ENCODE measurements at places on chromosomes 4 and X.

- no peak for DNase-seq
Observed at GRCh38 chrX:100812216-100813158, 7.7 kb upstream of the CSTF2 start.

- DNase-seq = peak; percentile 27
Observed at GRCh38 chr4:176001151-176002006, 64.3 kb upstream of the WDR17 start.

DNA sequence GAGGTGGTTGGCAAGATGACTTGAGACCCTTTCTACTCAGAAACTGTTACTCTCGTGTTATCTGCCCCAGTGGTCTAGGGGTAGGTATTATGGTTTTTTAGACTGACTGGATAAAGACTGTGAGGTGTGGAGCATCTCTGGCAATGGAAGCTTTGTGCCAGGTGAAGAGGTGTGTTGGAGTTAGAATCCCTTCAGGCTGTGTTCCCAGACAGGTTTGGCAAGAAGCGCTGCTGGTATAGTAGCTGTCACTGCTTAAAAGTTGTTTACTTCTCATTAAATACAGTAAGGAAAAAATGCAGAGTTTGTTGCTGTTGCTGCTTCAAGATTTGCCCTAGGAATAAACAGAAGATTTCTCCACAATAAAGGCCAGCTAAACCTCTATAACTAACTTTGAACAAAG, 35.3 kb downstream of the AREG start:
- no peak for DNase-seq

- DNase-seq = peak; percentile 49
Observed at GRCh38 chr4:151031831-151032605, 16.9 kb upstream of the LRBA start.

GRCh38 chr4:123350726-123351125, 45.9 kb upstream of the SPRY1 start:
- no peak for DNase-seq

GRCh38 chrX:133380711-133381619, 34.3 kb downstream of the GPC4 start:
- peak; percentile 35 for DNase-seq

- DNase-seq = no peak
Observed at GRCh38 chrX:42129022-42129940, 205.9 kb upstream of the CASK start.

DNA sequence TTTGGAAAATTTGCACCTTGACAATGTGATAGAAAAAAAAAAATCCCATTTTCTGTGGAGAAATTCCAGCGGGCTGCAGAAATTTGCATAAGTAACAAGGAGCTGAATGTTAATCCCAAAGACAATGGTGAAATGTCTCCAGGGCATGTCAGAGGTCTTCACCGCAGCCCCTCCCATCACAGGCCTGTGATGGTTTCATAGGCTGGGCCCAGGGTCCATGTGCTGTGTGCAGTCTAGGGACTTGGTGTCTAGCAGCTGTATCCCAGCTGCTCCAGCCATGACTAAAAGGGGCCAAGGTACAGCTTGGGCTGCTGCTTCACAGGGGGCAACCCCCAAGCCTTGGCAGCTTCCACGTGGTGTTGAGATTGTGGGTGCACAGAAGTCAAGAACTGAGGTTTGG, 85.2 kb downstream of the ADGRA3 start:
- DNase-seq = no peak

DNA sequence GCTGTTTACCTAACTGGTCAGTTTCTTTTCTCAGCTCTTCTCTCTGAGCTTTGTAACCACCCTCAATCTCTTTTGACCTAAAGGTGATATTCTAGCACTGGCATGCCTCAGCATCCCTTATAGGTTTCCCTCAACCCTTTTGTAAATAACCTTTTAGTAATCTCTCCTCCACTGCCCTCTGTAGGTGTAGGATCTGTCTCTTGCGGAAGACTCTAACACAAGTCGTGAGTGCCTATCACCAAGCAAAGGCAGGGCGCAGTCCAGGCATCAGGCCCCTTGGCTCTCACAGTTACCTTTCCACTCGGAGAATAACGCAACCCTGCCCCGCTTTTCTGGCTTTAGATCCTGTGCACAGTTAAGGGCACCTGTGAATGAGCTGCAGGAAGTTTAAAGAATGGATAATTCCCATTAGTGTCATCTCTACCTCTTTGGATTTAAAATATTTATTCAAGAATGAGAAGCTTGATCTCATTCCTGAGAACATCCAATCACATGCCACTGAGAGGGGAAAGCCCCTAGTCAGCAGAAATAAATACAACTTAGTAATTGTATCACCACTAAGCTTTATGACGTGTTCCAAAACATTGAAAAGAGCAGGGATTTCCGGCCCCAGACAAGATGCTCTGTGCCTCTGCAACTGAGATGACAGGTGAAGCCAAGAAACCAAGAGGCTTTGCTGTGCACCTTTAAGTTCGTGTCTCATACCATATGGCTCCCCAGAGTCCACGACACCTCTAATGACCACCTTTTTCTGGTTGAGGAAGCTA, 58.8 kb downstream of the SPINK2 start:
- no peak for DNase-seq

GRCh38 chr4:139763672-139764071, 98.1 kb downstream of the MGST2 start:
- no peak for DNase-seq

DNA sequence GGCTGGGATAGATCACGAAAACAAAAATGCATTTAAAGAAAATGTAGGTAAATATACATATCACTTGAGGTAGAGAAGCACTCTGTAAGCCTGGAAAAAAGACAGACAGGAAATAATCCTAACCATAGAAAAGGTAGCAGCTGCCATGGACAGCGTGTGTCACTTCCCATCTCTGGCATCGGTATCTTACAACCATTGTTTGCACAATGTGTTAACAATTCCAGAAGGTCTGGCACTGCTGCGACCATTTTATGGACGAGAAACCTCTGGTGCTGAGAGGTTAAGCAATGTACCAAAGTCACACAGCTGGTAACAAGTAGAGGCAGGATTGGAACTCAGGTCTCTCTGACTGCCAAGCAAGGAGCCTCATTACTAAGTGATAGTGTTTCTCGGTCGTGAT, 1.7 kb upstream of the MTNR1A start:
- no peak for DNase-seq

- DNase-seq = no peak
Observed at GRCh38 chr4:158625544-158625943, 46.1 kb downstream of the C4orf46 start.

DNA sequence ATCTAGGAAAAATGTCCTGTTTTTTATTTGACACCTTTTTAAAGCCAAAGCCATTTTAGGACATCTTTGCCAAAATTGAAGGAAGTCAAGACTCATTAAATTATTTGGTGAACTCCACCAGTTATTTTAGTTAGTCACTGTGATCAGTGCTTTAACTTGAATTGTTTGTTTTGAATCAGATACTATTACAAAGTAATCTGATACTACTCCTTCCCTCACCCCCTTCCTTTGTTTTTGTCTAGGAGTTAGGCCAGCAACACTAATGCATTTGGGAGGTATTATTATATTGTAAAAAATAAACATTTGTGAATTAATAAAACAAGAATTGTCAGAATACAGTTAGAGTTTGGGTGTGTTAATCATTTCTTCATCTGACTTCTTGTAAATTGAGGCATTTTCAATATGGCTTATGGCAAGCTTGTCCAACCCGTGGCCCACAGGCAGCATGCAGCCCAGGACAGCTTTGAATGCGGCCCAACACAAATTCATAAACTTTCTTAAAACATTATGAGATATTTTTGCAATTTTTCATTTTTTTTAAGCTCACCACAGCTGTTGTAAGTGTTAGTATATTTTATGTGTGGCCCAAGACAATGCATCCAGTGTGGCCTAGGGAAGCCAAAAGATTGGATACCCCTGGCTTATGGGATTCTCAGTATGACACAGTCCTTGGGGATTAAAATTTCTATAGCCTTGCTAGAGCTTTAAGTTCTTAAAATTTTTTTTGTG, 182.2 kb downstream of the BMPR1B start:
- DNase-seq = no peak

DNA sequence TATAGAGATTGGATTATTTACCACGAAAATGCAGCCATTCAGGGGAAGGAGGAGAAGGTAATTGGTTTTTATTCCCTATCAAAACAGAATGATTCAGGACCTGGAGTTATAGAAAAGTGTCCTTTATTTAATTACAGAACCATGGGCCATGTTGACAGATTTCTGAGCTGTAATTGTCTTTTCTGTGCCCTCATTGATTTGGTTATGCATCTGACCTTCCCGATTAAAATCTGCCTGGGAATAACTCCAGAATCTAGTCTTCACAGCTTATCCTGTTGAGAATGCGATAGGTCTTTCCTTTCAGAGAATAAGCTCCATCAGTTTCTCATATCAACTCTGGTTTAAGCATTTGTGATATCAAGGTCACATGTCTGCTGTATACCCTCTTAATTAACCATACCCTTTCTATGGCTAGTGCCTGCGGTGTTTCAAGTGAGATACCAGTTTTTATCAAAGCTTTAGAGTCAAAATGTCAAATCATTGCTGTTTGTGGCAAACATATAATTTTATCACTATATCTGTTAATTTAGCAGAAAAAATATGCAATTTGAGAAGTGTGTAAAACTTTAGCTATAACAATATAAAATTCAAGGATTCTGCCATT, 37.2 kb upstream of the ANK2 start:
- no peak for DNase-seq

DNA sequence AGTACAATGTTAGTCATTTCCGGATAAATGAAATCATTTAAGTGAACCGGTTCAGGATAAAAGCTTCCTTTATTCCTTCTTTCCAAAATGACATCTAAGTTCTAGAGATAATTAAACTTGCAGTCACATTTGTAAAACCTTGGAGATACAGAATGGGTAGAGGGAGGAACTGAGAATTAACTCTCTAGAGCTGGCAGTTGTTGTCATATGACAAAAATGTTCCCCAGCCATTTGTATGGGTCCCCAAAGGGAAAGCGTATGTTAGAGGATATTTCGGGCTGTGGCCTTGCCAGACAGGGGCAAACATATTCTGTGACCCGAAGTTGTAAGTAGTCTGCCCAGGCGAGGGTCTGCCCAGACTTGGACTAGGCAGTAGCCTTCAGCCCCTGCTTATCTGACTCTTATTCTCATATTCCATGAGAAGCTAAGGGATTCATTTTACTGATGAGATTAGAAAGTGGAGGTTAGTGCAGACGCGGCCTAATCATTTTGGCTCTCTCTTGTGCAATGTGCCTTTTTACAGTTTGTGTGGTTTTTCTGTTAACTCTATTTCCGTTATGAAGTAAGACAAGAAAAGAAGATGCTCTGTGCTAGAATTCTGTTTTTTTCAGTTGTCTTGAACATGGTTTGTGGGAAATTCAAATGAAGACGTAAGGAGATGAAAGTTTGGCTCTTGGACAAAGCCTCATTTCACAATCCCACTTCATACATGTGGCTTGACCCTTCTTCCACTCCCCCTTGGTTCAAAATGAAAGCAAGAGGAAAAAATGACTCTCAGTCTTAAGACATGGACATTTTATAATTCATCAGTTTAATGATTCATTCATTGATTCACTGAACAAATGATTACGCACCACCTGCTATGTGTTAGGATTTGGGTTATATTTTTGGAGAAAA, 2394.2 kb upstream of the AGA start:
- peak; percentile 7 for DNase-seq

DNA sequence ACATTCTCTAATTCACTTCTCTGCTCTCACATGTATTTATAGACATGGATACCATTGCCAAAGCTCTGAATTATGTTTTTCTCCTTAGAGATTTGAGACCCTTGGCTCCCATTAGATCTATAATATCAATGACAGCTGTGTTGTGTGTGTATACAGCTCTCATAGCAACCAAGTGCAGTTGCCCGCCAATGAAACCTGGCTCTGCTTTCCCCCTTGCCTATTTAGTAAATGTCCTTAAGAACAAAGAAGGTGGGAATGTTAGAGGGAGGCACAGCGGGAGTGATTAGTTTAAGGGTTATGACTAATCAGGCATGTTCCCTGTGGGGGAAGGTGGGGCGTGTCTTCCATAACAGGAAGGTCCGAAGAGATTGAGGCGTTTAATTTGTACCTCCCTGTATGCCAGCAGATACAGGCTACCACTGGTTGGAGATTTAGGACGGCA, 100.5 kb upstream of the TBC1D9 start:
- DNase-seq = peak; percentile 38

DNA sequence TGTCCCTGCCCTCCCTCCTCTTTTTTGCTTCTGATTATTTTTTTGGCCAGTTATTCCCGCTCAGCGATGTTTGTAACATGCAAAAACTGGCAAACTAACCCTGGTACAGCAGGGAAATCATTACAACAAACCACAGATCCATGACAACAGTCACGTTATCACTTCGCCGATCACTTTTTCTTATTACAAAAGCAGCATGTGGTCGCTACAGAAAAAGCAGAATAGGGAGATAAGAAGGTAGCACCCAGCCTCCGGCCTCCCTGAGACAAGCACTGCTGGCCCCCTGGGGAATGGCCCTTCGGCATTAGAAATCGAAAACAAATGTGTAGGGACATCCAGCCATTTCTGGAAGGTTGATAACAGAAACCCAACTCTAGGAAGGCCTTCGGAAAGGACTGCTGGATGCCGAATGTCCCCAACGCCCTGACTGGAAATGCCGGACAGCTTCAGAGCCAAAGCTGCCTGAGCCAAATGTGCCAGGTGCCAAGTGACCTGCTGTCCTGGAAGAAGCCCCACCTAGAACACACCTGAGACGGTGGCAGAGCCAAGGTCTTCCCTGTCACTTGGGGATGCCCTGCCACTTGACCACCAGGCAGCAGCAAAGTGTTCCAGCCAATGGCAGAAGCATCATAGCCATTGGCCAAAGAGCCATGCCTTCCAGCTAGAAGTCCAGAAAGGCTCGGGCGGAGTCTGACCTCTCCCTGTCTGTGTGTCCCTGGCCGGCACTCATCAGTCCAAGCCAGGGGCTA, 2.9 kb downstream of the IDH3G start:
- DNase-seq = no peak

GRCh38 chr4:18227880-18228279, 206.3 kb upstream of the LCORL start:
- DNase-seq = no peak

GRCh38 chrX:150663073-150663472, 30.1 kb upstream of the MTMR1 start:
- DNase-seq = no peak

- no peak for DNase-seq
Observed at GRCh38 chr4:161252520-161253141, 911.2 kb downstream of the FSTL5 start.

DNA sequence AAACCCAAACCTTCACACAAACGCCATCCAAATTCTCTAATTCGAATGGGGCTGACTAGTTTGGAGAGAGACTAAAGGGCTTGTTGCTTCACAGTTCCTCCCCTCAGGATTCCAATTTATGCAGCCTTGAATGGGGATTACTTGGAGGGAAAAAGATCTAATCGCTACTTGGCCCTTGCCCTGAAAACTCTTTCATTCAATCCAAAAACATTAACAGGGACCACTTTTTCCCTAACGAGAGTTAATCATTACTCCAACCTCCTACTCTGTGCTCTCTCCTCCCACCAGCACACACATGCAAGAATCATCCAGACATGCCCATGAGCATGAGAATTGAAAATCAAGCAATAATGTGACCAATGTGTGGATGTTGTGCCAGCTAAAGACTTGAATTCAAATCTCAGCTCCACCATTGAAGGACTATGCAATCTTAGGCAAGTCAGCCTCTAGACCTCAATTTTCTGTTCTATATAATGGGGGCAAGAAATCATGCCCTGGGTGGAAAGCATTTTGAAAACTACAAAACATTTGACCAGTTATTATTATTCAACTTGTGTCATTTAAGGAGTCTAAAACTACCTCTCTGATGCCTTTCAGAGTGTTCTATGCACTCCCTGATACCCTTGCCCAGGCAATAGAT, 34.3 kb upstream of the GPC3 start:
- DNase-seq = no peak
